Epithelial cell of umbilical artery (primary cell): ENCODE measurements at places on chromosomes 11 and 22. TPM values are rescaled to one million over a fixed set of nuclear protein-coding genes. Genes with fewer than 3 reads are reported as not detected.

OR51B5 gene
- total RNA-seq: not detected in 2 replicates

PATE4 gene
- not detected in 2 replicates for total RNA-seq

CRYBB3 gene
- total RNA-seq: 0.32 TPM in 1 of 2 replicates, not detected in the other

CAPN5 gene
- 8.1 TPM in 2 replicates for total RNA-seq

MS4A4A gene
- not detected in 2 replicates for total RNA-seq

BATF2 gene
- total RNA-seq: 0.65 and 12.3 TPM in 2 replicates

NLRP14 gene
- total RNA-seq: under 0.01 and 0.15 TPM in 2 replicates

OR8I2 gene
- total RNA-seq: not detected in 2 replicates

PYGM gene
- total RNA-seq: under 0.01 and 0.46 TPM in 2 replicates

CRYBB2 gene
- not detected in 2 replicates for total RNA-seq
